NCI-H510A treated with DMSO at 0.1 percent for 48 hours (cell line): ENCODE measurements at places on chromosomes 5 and 9.

- no peak for DNase-seq
These were observed 39.2 kb downstream of the MARCHF11 start for GRCh38 chr5:16140417-16140816.

GRCh38 chr9:2354216-2354615 lies 267.4 kb upstream of the VLDLR start:
- no peak for DNase-seq

- DNase-seq, result no peak
These were observed 103.7 kb downstream of the FOXD1 start for GRCh38 chr5:73344835-73345234.

- DNase-seq, result no peak
These were observed 3.7 kb upstream of the BAAT start for GRCh38 chr9:101388507-101388993.

- no peak for DNase-seq
These were observed 358.9 kb upstream of the RFX3 start for GRCh38 chr9:3884736-3885135.

- no peak for DNase-seq
These were observed 180.8 kb downstream of the ACTL7B start for GRCh38 chr9:108674766-108675530.

- no peak for DNase-seq
These were observed 221.4 kb downstream of the RAB3C start for GRCh38 chr5:58804291-58804690.

DNA sequence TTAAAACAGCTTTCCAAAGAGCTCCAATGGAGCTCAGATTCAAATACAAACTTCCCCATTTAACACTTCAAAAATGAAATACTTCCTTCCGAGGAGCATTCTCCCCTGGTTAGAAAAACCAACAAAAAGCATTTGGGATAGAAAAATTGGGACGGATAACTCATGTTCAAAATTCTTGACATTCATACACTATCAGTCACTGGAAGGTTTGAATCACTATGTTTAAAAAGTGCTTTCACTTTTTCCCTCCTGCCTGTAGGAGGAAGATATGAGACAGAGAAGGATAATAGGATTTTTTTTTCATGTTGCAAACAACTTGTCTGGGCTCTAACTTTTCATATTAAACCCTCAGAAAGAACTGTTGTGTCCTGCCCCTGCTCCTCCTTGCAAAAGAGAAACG lies 412.0 kb downstream of the ACTL7B start:
- DNase-seq, result no peak

- no peak for DNase-seq
These were observed 65.3 kb upstream of the ADAMTS2 start for GRCh38 chr5:179410291-179411160.

- DNase-seq, result no peak
These were observed 49.0 kb upstream of the IRX4 start for GRCh38 chr5:1931604-1932231.

GRCh38 chr9:98134702-98135557 lies 15.9 kb upstream of the TRIM14 start:
- DNase-seq, result no peak

- DNase-seq, result no peak
These were observed 80.1 kb upstream of the SH3PXD2B start for GRCh38 chr5:172534229-172535107.

- no peak for DNase-seq
These were observed 44.9 kb downstream of the GRAMD2B start for GRCh38 chr5:126468091-126468490.

GRCh38 chr5:180586870-180587269 lies 4.4 kb downstream of the SCGB3A1 start:
- DNase-seq, result no peak

DNA sequence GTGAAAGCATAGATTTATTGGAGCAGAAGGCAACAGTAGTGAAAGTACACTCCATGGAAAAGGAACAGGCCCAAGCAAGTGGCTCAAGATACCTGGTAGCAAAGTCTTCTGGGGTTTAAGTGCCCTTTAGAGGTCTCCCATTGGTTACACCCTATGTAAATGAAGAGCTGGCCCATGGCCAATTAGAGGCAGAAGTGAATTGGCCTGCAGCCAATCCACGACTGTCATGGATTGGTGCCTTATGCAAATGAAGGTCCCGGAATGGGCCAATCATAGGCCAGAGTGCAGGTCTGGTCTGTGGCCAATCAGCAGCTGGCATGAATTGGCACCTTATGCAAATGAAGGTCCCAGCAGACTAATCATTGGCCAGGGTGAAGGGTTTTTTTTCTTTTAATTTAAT lies 64.2 kb upstream of the PCSK5 start:
- no peak for DNase-seq

DNA sequence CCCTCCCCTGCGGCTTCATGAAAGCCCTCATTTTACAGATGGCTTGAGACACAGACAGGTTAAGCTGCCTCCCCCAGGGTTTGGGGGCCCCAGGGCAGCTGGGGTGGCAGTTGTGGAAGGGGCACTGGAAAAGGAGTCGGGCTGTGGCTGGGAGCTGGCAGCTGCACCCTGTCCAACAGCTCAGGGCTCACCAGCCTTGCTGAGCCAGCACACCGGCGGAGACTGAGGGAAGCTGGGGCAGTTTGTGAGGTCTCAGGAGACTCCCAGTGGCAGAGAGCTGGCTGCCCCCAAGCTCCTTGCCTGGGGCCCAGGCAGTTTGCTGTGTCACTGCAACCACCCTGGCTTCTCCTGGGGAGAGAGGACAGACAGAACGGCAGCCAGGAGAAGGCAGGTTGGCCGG lies 34.8 kb upstream of the RAPGEF1 start:
- no peak for DNase-seq

DNA sequence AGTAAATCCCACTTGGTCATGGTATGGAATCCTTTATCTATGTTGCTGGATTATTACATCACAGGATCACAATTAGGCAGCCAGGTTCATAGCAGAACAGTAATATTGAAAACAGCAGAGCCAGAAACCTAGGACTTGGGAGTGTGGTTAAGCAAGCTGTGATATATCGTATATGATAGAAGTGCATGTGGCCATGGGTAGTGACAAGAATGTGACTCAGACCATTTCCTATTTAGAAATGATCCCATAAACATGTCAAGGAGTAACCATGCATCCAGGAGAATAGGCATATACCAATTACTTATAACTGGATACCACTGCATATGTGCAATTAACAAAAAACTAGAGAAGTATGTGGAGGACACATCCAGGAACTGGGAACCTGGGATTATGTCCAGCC lies 31.2 kb downstream of the AMBP start:
- DNase-seq, result no peak

DNA sequence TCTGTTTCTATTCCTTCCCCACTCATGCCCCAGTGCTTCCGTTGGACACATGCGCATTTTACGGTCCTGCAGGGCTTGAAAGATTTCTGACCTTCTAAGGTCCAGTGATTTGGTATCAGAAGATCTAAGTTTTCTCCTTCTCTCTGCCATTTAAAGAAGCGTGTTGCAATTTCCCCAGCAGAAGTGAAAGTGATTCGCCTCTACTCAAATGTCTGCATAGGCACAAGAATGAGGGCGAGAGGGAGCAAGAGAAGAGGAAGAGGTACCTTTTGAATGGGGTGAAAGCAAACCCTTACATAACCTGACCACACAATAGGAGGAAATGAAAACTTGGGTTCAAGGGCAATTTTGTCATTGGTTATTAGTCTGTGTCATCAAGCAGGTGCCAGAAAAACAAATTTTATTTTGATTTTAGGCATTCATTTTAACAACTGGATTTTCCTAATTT lies 31.7 kb upstream of the NR3C1 start:
- DNase-seq, result no peak

DNA sequence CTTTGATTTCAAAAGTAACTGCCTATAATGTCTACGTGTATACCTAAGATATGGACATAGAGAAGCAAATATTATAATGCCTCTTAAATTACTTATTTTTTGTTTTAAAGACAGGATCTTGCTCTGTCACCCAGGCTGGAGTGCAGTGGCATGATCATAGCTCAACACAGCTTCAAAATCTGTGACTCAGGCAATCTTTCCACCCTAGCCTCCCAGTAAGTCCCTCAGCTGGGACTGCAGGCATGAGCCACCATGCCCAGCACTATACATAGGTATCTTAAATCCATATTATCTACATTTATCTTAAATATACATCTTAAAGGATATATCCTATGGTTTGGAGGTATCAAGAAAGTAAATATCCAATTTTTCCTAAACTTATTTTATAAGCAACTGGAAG lies 261.2 kb downstream of the ARL15 start:
- no peak for DNase-seq

DNA sequence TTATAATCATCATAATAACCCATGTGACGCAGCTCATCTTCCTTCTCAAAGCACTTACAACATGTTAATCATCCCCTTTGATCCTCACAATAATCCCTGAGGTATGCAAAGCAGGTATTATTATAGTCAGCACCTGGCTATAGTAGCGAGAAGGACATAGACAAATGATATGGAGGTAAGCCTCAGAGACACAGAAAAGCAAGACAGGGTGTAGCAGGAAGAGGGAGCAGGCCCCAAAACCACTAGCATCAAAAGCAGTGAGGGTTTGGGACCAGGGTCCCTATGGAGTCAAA lies 139.2 kb upstream of the SLC30A5 start:
- no peak for DNase-seq

DNA sequence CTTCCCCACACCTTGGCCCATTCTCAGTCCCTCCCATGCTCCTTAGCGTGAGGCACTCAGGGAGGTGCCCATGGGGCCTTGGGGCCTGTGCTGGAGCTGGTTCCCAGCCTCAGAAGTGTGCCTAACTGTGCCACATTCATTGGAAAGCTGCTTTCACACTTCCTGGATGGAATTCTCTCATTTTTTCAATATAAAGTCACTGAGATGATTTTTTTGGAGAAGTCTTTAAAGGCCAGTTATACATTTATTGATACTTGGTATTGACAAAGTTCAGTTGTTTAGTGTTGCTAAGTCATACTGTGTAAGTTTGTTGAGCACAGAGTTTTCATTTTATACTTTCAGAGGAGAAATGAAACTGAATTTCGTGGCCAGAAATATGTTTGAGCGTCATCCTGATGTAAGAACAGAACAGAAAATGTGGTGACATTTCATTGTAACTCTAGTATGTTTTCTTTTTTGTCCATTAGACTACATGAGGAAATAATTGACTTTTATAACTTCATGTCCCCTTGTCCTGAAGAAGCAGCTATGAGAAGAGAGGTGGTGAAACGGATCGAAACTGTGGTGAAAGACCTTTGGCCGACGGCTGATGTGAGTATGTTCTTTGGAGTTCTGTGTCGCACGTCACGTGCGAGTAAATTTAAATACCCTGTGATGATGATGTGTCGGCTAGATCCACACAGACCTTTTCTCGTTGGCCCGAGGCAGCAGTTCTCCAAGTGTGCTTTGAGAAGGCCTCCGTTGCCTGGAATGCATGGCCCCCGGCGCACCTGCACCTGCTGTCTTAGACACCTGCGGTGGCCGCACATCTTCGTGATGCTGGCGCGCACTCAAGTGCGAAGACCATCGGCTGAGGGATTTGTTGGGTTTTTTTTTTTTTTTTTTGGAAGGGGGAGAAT lies 24.1 kb downstream of the TENT4A start:
- no peak for DNase-seq

- no peak for DNase-seq
These were observed 25.2 kb downstream of the PRRC2B start for GRCh38 chr9:131419026-131419614.

- DNase-seq, result no peak
These were observed 59.6 kb downstream of the PRUNE2 start for GRCh38 chr9:76846297-76846696.

DNA sequence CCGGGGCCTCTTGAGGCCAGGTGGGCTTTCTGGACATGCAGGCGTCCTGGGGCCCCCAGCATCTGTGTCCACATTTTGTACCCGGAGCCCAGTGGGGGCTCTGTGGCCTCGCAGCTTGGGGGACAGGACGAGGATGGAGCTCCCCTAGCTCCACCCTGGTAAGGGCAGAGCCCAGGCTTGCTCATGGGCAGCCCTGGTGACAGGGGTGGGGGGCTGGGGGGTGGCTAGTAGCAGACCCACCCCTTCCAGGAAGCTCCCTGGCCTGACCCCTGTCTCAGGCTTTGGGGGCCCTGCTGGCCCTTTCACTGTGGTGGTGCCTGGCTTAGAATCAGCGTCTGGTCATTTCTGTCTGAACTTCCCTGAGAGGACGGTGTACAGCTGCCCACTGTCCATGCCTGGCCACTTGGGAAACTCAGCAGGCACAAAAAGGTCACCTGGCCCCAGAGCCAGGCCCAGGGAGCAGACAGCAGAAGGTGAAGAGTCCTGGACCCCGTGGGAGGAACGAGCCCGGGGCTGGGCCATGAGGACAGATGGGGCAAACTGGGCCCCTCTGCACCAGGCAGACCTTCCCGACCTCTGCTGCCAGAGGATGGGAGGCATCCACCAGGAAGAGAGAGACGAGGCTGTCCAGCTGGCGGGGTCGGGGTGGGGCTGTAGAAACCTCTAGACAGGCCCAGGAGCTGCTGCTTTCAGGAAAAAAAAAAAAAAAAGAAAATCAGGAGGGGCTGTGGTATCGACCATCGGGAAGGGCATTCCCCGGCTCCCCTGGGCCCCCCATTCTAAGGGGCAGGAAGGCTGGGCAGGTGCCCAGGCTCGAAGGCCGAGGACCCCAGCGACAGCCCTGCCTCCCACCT lies 52.8 kb downstream of the EXD3 start:
- no peak for DNase-seq

DNA sequence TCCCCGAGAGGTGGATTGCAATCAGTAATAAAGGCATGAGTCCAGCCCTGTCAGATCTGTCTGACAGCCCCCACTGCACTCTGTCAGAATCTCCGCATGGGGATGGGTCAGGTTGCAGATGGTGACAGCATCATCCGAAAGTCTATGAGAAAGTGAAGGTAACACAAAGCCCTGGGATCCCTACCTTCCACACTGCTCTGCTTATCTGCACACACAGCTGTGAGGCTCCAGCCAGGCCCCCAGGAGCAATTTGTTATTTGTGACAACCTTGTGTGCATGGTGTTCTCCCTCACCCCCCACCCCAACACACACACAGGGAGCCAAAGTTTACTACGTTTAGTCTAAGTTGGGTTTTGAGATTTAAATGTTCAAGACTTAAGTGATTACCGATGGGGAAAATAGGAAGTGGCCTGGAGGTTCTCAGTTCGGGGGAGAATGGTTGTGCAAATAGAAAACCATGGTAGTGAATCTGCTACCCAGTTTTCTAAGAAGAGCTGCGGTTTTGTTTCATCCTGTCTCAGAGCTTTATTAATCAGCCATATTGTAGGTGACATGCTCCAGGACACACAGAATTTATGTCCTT lies 92.7 kb downstream of the SV2C start:
- no peak for DNase-seq

GRCh38 chr5:65128226-65128625 lies 353.5 kb downstream of the ADAMTS6 start:
- no peak for DNase-seq

DNA sequence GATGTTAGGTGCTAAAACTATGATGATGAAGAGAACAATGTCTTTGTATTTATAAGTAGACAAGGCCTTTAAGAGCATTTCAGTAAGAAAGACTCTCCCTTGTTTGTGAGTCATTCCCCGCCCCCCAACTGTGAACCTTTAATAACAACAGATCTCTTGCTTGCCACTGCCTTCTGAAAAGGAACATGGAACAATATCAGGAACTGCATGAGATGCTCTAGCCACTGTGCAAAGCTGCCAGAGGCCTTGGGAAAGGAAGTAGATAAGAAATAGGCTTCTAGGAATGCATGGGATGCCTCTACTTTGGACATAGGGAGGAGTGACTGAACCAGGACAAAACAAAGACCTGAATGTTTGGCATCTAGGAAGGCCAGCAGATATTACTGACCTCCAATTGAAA lies 296.1 kb upstream of the MPDZ start:
- DNase-seq, result no peak
